Activated CD8-positive, alpha-beta memory T cell treated with anti-CD3 and anti-CD28 coated beads for 24 hours (primary cell): ENCODE measurements at places on chromosomes 6 and 20.
A peak's percentile ranks its signal among the peaks of the same experiment; 100 is the strongest.

DNA sequence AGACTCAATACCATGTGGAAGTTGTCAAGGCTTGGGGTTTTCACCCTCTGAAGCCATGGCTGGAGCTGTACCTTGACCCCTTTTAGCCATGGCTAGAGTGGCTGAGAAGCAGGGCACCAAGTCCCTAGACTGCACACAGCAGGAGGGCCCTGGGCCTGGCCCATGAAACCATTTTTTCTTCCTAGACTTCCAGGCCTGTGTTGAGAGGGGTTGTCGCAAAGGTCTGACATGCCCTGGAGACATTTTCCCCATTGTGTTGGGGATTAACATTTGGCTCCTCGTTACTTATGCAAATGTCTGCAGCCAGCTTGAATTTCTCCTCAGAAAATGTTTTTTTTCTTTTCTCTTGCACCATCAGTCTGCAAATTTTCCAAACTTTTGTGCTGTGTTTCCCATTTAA lies 196.4 kb downstream of the SLC16A10 start:
- no peak for DNase-seq

DNA sequence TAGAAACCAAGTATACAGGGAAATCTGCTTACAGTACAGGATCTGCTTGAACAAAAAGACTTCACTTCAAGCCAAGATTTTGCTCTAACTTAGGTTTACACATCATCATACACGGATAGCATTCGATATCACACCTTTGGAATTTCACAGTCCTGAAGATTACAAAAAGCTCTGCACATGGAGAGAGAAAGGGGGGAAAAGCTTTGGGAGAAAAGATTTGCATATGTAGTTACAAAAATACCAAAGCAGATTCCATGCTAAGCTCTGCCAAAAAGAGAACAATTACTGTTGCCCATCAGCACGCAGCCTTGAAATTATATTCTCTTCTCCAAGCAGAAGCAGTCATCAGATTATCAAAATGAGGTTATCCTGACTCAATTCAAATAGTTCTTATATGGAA lies 62.0 kb downstream of the HIVEP2 start:
- DNase-seq: no peak

- DNase-seq: peak; percentile 52
Measured at GRCh38 chr6:436308-437036, 44.9 kb downstream of the IRF4 start.

GRCh38 chr20:33008336-33009213 lies 1.1 kb downstream of the BPIFB2 start:
- no peak for DNase-seq

- DNase-seq: no peak
Measured at GRCh38 chr20:6067763-6068318, 14.0 kb upstream of the LRRN4 start.

GRCh38 chr6:41702771-41703494 lies 32.5 kb downstream of the TFEB start:
- DNase-seq: no peak

- no peak for DNase-seq
Measured at GRCh38 chr6:38518511-38519304, 121.0 kb downstream of the BTBD9 start.

GRCh38 chr6:9101920-9102319 lies 666.6 kb upstream of the SLC35B3 start:
- no peak for DNase-seq

- DNase-seq: no peak
Measured at GRCh38 chr6:31761343-31761742, 1.1 kb upstream of the SAPCD1 start.

DNA sequence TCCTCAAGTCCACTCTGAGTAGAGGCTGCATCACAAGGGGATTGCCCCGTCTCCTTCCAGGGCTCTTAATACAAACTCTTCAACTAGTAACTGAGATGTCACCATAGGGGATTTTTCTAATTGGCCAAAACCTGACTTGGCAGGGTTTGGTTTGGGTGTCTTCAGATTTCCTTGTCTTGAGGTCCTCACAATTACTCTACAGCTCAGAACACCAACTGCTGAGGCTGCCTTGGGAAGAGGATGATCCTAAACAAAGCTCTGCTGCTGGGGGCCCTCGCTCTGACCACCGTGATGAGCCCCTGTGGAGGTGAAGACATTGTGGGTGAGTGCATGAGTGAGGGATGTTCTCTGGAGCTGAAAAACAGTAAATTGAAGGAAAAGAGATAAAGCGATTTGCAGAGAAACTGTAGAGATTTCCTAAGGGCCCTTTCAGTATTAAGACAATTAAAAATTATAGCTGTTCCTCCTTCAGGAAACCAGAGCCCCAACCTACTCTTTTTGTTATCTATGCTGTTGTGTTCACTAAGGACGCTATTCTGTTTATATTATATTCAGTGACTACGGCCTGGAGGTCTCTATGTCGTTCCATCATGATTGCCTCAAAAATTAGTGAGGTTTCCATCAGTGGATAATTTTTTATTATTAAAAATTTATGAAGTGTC lies at the start of gene HLA-DQA1:
Gene HLA-DQA1 (plus strand): TSS at position 188 of the 662 bp plus-strand sequence. CDS start 53 bp downstream, at position 241.
- no peak for DNase-seq
